NCI-H446 treated with DMSO at 0.1 percent for 48 hours (cell line): ENCODE measurements at places on chromosomes 1 and 21.

GRCh38 chr1:10915594-10915993 lies 96.9 kb upstream of the TARDBP start:
- DNase-seq: no peak

DNA sequence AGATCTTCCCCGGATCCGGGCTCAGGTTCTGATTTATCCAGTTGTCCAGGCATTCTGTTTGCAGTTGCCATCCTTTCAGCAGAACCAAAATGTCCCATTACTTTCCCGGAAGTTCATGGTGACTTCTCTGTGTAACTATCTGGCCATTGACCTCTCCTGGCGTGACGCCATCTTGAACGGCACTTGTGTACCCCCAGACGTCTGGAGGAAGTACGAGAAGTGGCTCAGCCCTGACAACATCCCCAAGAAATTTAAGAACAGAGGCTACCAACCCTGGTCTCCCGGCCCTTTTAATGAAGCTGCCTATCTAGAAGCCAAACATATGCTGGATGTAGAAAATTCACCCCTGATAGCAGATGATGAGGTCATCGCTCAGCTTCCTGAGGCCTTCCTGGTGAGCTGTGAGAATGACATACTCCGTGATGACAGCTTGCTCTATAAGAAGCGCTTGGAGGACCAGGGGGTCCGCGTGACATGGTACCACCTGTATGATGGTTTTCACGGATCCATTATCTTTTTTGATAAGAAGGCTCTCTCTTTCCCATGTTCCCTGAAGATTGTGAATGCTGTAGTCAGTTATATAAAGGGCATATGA lies 22.4 kb downstream of the AADACL4 start:
- DNase-seq: no peak

- no peak for DNase-seq
These were observed 10.3 kb upstream of the TEDDM1 start for GRCh38 chr1:182410620-182411273.

DNA sequence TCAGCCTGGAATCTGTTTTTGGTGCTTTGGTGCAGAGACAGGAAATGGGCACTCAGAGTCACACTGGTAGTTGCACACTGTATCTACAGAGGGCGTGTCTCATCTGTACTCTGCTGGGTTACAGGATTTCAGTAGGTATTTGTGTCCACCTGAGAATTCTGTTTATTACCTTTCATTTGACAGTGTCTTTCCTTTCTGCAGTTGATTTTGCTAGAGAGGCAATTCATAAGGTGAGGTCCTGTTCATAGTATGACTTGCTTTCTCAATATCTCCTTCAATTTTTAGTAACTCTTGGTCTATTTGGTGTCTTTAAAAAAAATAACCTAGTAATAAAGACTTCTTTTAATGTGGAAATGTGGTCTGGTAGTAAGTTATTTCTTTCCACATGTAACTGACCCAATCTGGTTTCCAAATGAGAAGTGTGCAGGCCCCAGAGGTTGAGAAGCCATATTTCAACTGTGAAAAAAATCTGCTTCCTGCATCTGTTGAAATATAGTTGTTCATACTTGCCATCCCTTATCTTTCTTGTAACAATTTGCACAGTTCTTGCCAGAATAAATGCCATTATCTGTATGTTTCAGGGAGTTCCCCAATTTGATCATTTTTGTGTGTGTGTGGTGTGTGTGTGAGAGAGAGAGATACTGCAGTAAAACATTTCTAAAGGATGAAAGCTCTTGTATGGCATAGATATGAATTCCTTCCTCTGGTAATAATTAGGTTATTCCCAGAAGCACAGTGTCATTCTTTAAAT lies 78.4 kb upstream of the DNAJC6 start:
- no peak for DNase-seq

DNA sequence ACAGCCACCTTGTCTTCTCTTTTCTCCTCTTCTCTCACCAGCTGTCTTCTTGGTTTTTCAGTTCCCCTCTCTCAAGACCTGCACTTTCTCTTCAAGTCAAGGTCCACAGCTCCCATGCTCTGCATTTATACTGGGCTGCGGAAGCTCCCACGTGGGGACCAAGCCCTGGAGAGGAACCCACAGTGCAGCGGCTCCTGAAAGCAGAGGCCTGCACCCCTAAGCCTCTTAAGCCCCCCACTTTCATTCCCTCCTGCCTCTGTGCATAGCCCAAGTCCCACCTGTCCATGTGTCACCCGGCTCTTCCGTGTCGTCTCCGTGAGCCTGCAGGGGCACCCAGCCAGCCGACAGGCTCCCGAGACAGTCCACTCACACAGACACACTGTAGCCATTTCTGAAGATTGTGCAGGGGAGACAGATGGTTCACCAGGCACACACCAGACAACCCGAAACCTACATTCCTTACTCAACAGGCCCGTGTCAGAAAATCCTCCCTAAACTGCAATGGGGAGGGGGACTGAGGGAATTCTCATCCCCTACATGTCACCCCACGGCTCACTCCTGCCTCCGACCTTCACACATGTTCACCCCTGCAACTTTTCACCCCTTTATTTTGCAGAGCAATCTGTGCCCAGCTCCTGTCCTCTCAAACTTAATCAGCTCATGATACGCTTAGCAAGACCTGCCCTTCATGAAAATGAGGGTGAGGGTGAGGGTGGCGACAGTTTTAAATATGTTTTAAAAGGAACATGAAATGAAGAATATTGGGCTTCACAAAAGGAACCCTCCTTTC lies 6.3 kb downstream of the MX2 start:
- no peak for DNase-seq

DNA sequence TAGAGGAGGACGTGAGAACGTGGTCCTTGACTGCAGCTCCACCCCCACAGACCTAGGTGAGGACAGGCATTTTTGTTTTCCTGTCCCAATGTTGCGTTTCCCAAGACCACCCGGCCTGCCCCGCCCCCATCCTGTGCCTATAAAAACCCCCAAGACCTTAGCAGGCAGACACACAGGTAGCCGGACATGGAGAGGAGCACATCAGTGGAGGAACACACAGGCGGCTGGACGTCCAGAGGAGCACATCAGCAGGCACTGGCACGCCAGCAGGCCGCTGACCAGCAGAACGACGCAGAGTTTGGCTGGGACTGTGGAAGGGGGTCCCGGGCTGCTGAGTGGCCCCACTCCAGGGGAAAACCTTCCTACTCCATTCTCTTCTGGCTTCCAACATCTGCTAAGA lies 12.7 kb upstream of the HMGCL start:
- no peak for DNase-seq
